ENCODE measurements at places on chromosomes 7 and 10. TPM values are rescaled to one million over a fixed set of nuclear protein-coding genes. Genes with fewer than 3 reads are reported as not detected.

- no peak for DNase-seq
These were observed 268.9 kb upstream of the PFKP start for GRCh38 chr10:2798336-2799022.

DNA sequence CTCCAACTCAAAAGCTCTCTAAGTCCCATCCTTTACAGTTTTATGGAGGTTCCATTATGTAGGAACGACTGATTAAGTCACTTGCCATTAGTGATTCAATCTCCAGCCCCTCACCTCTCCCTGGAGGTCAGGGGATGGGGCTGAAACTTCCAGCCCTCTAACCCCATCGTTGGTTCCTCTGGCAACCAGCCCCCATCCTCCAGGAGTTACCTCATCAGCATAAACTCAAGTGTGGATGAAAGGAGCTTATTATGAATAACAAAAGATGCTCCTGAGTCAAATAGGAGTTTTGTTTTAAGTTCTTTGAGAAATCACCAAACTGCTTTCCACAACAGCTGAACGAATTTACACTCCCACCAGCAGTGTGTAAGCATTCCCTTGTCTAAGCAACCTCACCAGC is 494.3 kb upstream of the AUTS2 start:
- no peak for DNase-seq

Gene RBM20
- total RNA-seq: 5.3 TPM

GRCh38 chr7:46909601-46910051 is 672.3 kb downstream of the TNS3 start:
- no peak for DNase-seq

GRCh38 chr7:2760098-2760889 is 72.3 kb downstream of the AMZ1 start:
- peak; percentile 46 for DNase-seq

Gene KIAA1549
- 2.6 TPM for total RNA-seq

Gene TAS2R4
- total RNA-seq: 0.42 TPM

DNA sequence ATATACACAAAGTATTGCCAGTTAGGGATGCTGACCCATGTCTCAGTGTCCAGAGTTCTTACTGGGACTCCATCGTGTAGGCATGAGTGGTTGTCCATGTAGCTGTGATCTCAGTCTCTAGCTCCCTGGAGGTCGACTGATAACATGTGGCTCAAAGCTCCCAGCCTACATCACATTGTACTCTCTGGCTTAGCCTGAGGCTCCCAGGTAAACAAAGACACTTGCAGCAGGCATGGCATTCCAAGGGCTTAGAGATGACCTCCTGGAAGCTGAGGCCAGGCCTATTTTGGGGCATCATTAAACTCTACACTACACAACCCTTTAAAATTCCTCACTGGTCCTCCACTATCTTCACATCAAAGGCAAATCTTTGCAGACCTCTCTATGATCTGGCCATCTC is 100.8 kb upstream of the DOCK1 start:
- no peak for DNase-seq

Gene ASB15
- not detected for total RNA-seq

Gene ATG9B
- 0.28 TPM for total RNA-seq

- no peak for DNase-seq
These were observed 398.1 kb downstream of the CDC14C start for GRCh38 chr7:49322476-49322875.

GRCh38 chr7:67019562-67020390 is 23.1 kb downstream of the TYW1 start:
- peak; percentile 35 for DNase-seq

- DNase-seq: no peak
These were observed 18.4 kb downstream of the C7orf57 start for GRCh38 chr7:48053736-48054135.

Gene NODAL
- not detected for total RNA-seq

Gene RBP3
- total RNA-seq: not detected

DNA sequence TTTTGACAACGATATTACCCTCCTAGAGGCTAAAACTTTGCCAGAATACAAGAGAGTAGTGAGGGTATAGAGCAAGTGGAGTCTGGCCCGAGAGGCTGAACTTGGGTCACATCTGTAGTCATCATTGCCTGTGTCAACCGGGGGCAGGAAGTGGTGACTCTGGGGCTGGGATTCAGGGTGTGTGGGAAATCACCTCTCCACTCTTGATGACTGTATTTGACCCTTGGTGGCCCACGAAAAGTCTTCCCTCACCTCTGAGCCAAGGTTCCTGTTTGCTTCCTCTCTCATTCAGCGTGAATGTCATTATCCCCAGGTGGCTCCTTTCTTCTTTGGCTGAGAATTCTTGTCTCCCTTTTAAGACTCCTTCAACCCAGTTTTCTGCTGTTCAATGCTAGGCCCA is 240.4 kb downstream of the ABCA13 start:
- no peak for DNase-seq

DNA sequence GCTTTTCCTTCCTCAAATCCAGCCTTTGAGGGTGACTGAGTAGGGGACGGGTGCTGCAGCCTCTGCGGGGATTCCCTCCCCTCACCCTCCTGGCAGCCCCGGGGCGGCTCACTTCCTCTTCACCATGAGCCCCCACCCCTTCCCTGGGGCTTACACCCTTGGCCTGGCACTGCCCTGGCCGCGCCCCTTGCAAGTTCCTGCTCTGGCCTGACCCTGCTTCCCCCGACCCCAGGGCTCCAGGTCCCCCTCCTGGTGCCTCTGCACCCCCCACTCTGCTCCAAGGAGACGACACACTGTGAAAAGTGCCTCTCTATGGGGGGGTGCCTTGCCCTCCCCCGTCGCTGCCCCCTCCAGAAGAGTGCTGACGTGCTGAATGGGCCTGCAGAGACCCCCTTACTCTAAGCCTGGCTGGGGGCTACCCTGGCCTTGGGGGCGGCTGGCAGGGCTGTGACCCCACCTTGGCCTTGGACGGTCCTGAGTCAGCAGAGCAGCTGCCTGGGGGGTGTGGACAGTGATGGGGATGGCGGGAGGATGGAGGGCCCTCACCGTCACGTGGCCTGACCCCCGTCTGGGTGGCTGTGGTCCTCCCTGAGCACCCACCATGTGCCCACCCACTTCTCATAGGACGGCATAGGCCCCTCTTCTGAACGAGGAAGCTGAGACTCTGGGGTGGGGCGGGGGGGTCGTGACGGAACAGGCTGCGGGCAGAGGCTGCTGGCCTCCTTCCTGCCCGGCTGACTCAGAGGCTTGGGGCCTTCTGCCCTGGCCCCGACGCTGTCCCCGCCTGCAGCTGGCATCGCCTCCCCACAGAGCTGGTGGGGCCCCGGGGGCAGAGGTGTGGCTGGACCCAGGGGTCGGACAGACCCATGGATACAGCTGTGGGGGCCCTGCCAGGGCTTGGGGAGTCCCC is 9.8 kb downstream of the LFNG start:
- DNase-seq: peak; percentile 61

- peak; percentile 76 for DNase-seq
These were observed 29.1 kb downstream of the NUDCD3 start for GRCh38 chr7:44461387-44461786.

DNA sequence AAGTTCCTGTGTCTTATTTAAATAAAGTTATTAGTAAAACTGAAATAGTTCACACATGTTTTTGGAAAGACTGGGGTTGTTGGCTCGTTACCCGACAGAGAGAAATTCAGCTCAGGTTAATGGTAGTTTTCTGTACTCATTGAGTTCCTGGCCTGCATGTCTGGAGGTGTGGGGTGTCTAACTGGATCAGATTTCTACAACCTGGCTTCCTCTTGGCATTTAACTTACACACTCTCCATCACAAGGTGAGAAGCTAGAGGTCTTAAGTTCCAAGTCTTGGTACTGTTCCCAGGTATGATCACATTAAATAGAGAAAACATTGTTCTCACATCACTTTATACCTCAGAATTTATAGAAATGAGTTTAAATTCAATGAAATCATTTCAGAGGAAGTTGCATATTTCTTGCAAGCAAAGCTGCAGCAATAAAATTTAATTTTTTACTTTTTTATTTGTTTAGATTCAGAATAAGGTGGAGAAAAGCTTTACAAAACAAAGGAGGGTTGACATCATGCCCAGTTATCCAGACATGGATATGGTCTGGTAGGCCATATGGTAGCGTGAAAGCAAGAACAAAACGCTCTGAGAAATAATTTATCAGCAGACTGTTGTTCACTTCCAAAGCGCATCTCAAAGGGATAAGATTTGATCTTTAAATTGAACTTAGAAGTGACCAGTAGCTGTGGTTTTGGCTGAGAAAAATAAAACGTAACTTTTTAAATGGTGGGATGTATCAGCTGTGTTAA is 120.6 kb downstream of the GLCCI1 start:
- no peak for DNase-seq

DNA sequence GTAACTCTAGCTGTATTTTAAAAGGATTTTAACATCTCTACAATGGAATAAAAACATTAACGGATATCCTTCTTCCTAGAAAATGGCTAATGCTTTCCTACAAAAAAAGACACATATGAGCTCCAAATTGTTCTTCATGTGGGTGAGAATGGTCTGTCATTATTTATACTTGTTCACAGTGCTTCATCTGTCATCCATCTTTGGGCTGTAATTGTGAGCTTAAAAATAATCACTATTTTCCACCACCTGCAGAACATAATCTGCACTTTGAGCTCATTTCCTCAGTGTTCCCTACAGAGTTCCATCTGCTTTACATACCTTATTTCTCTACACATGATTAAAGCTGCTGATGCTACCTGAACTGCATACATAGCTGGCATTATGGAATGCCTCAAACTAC is 979.1 kb upstream of the C7orf33 start:
- no peak for DNase-seq

GRCh38 chr10:71621231-71622153 is 98.1 kb downstream of the C10orf105 start:
- DNase-seq: no peak

GRCh38 chr10:5396556-5397300 is 7.9 kb downstream of the TUBAL3 start:
- no peak for DNase-seq

- no peak for DNase-seq
These were observed 42.1 kb upstream of the HPS1 start for GRCh38 chr10:98488669-98489430.

DNA sequence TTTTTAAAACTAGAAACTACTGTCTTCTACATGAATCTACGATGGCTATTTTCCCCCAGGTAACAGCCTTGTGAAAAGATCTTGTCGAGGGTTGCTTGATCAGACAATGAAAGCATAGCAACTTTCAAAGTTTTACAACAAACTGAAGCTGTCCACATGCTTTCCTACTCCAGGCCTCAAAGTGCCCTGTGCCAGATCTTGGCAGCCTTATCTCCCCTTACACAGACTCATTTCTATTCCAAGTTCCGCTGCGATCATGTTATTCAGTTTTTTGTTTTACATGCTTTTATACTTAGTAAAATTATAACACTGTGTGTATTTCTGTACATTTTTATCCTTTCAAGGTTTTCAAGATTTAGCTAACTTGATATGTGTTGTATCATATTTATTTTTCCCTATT is 661.7 kb upstream of the SORCS1 start:
- no peak for DNase-seq

Gene KRIT1
- 67.0 TPM for total RNA-seq

DNA sequence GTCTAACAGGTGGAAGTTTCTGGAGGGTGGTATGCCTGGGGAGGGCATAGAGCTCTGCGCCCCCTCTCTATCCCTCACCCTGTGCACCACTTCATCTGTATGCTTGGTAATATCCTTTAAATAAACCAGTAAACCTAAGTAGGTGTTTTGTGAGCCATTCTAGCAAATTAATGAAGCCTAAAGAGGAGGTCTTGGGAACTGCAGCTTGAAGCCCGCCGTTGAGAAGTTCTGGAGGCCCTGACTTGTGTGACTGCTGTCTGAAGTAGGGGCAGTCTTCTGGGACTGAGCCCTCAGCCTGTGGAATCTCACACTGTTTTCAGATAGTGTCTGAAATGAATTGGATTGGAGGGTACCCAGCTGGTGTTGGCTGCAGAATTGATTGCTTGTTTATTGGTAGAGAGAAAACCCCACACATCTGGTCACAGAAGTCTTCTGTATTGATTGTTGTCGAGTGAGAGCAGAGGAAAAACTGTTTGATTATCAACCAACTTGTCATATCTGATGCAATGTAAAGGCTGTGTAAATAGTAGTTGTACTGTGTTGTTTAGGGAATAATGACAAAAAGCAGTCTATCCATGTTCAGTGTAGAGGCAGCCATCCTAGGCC is 4.7 kb downstream of the CRCP start:
- DNase-seq: no peak

Gene ELFN1
- total RNA-seq: 1.2 TPM

Gene TRPV6
- not detected for total RNA-seq

DNA sequence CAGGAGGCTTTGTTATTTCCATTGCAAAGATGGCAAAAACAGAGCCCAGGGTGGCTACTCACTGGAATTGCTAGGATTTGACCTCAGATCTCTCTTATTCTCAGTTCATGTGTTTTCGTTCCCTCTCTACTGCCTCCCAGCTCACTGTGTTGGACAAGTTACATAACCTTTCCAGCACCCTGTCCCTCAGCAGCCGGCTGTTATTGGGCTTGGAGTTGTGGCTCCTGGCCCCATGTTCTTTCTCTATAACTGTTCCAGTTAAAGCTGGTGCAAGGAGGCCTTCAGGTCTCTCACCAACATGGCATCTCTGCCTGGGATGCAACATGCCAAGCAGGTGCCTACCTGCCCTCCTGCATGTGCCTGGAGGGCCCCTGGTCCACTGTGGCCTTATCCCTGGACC is 56.8 kb downstream of the LRRC18 start:
- DNase-seq: no peak

GRCh38 chr10:2839081-2839725 is 228.1 kb upstream of the PFKP start:
- DNase-seq: peak; percentile 77

- DNase-seq: no peak
These were observed 219.6 kb upstream of the GPR26 start for GRCh38 chr10:123446449-123447156.

DNA sequence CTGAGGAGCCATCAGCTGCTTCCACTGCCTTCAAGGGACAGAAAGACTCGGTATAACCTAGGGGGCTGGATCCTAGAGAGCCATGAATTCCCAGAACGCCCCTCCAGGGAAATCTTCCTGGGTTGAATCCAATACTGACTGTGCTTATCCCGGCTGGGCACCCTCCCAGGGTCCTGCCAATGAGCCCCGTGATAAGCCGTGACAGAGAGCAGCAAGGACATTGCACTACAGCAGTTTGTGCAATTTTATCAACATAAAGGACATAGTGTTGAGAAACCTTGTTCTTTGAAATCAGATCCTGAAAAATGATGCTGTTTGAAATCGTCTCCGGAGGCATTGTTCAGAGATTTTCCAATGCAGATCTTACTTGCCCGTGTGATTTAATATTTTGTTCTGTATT is 18.8 kb downstream of the AKR1B1 start:
- DNase-seq: no peak

GRCh38 chr10:81136261-81136660 is 598.6 kb downstream of the SH2D4B start:
- DNase-seq: no peak

Data from dermis blood vessel endothelial cell (primary cell).